ENCODE measurements at places on chromosomes 2 and 18.

GRCh38 chr2:120863146-120863545 is 127.5 kb downstream of the GLI2 start:
- no peak for DNase-seq

DNA sequence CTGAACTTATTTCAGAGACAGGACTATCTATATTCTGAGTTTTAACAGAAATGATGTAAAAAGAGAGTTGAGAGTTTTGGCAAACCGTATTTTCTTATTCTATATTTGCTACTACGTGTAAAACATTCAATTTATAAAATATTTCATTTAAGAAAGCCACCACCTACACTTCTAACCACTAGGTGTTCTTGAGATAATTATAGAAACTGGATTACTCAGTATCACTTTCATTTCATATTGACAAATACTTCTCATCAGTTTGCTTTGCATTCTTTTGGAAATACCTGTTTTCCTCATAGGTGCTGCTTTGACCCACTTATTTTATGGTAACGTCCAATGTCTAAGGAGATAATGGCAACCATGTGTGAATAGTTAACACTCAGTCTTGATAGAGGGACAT is 103.3 kb upstream of the LYPD1 start:
- DNase-seq, result no peak

DNA sequence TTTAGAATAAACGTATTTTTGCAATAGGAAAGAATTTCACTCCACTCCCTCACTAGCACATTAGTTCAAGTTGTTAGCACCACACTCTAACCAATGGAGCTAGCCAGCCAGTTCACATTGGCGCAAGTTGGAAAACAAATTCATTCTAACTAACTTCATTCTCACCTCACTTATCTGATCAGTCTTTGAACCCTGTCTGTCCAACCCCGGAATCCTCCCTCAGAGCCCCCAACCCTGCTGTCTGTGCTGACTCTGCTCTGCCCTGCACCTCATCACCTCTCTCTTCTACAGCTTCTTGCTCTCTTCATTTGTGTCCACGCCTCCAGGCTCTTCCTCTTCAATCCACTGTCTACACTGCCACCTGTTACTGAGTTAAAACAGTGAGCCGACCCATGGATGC is 356.5 kb downstream of the IRS1 start:
- no peak for DNase-seq

- DNase-seq, result no peak
Measured at GRCh38 chr18:23716516-23716915, 27.3 kb downstream of the LAMA3 start.

All from ovary (tissue), 10 donors.